ENCODE measurements at places on chromosomes 3 and 15. TPM values are rescaled to one million over a fixed set of nuclear protein-coding genes. Genes with fewer than 3 reads are reported as not detected.

DNA sequence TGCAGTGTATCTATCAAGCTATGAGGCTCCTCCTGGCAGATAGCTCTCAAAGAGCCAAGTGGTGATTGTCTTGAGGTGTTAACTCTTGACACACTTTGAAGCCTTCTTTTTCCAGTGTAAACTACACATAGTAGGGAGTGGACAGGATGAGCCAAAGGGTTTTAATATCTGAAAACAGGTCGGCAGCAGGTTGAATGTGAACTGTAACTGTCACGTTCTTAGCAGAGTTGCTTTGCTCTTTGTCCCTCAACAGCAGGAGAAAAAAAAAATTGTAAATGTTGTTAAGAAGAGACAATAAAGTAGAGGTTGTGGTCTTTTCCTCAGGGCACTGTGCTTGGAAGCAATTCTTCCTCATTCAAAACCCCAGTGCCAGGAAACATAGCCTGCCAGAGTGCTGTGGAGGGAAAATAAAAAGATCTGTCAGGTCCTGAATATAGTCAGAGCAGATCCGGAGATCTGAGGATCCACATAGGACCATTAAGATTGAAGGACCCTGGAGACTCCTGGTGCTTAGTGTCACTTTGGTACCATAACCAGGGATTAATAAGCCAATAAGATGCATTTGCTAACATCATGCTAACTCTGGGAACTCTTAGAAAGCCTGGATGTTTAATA, 229.7 kb downstream of the NAALADL2 start:
- DNase-seq: no peak
- H3K4me1 ChIP-seq: no peaks in the 10 kb centered on the region
- H3K4me3 ChIP-seq: no peak overlapping the region
- no peak overlapping the region for H3K27ac ChIP-seq
- H3K36me3 ChIP-seq: no peaks in the 10 kb centered on the region
- no peaks in the 10 kb centered on the region for H3K27me3 ChIP-seq

DNA sequence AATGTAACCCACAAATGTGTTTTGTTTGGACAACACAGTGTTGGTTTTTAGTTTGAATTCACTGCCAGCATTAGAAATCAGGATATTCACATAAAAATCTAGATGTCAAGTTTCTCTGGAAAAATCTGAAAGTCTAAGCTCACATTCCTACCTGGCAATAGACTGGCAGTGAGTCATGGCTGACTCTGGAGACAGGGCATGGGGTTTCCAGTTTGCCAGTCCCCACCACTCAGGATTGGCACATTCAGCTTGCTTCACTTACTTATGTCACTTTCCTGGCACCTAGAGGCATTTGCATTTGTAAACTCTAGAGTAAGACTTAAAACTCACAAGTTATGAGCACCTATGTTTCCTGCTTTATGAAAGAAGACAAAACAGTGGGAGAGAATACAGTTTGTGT, 19.1 kb upstream of the SEC61A1 start:
- H3K4me3 ChIP-seq: no peak overlapping the region
- H3K27ac ChIP-seq: no peak overlapping the region
- no peak for DNase-seq
- H3K27me3 ChIP-seq: no peaks in the 10 kb centered on the region

GRCh38 chr15:58684751-58685150, 64.8 kb downstream of the ADAM10 start:
- DNase-seq: no peak
- no peak overlapping the region for H3K27ac ChIP-seq
- H3K36me3 ChIP-seq: no peaks in the 10 kb centered on the region
- no peak overlapping the region for H3K4me3 ChIP-seq

DNA sequence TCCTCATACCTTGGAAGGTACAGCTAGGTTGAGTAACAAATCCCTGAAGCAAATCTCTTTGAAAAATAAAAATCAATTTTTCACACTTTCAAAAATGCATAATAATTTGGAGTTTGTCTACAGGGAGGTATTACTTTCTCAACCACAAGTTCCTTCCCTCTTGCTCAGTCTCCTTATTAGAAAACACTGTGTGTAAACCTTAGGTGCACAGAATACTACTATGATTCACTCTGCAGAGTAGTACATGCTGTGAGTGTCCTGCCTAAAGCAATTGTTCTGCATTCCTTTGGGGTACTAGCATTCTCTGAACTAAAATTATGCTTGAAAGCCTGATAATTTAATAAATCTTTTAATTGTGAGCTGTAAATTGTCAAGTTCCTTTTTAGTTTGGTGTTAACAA, 115.9 kb upstream of the EPHA3 start:
- H3K36me3 ChIP-seq: no peaks in the 10 kb centered on the region
- no peak overlapping the region for H3K4me3 ChIP-seq
- no peaks in the 10 kb centered on the region for H3K4me1 ChIP-seq
- no peak for DNase-seq
- no peaks in the 10 kb centered on the region for H3K27me3 ChIP-seq
- no peak overlapping the region for H3K27ac ChIP-seq

- DNase-seq: no peak
- H3K27me3 ChIP-seq: no peaks in the 10 kb centered on the region
- no peak overlapping the region for H3K4me3 ChIP-seq
- H3K4me1 ChIP-seq: no peaks in the 10 kb centered on the region
- H3K36me3 ChIP-seq: peaks cover 7% of the 10 kb centered on the region
Measured at GRCh38 chr3:63869940-63870614, 6.4 kb downstream of the ATXN7 start.

DNA sequence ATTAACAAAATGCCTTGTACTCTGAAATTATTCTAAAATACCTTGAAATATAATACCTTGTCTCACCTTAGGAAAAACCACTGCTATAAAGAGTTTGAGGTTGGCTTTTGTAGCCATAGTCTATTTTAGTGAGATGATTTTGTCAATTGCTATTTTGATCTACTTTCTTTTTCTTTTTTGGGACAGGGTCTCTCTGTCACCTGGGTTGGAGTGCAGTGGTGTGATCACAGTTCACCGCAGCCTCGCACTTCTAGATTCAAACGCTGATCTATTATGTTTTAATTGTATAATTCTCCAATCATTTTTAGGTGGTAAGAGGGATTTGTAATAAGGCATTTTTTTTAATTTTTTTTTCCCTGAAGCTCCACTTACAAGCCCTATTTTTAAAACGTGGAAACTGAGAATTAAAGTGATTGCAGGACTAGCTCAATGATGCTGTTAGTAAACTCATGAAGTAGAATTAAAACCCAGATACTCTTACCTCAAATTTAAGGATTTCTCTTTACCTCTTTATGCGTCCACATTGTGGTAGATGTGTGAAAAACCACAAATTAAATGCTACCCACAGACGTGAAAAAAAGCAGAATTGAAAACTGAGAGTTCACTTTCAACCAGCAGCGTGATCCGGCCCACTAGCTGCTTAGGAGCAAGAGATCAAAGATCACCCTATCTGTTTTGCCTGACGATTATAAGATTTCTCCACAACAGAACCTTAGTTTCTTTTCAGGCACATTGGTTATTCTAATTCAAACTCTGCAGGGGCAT, 384.2 kb downstream of the CGGBP1 start:
- no peaks in the 10 kb centered on the region for H3K4me1 ChIP-seq
- no peak overlapping the region for H3K27ac ChIP-seq
- H3K27me3 ChIP-seq: no peaks in the 10 kb centered on the region
- DNase-seq: no peak
- H3K36me3 ChIP-seq: no peaks in the 10 kb centered on the region
- H3K4me3 ChIP-seq: no peak overlapping the region

- peaks cover 6% of the 10 kb centered on the region for H3K4me1 ChIP-seq
- no peaks in the 10 kb centered on the region for H3K36me3 ChIP-seq
- DNase-seq: no peak
- no peak overlapping the region for H3K27ac ChIP-seq
- no peak overlapping the region for H3K4me3 ChIP-seq
Measured at GRCh38 chr3:27342267-27342666, 26.9 kb downstream of the NEK10 start.

CMTM7 gene
- 3.2 TPM for total RNA-seq

WDR49 gene
- 1.7 TPM for total RNA-seq

CYP8B1 gene
- not detected for total RNA-seq

CFAP100 gene
- total RNA-seq: not detected

TF gene
- 2.4 TPM for total RNA-seq

SNX22 gene
- total RNA-seq: 4.2 TPM

TNNC1 gene
- 8,364 TPM for total RNA-seq

Measured in heart left ventricle (tissue), 16 donors.